ENCODE measurements at places on chromosomes 7 and 10.

GRCh38 chr7:152571068-152571467 is 104.9 kb downstream of the XRCC2 start:
- DNase-seq: no peak

- no peak for DNase-seq
Measured at GRCh38 chr10:83724471-83725241, 414.7 kb upstream of the GHITM start.

- no peak for DNase-seq
Measured at GRCh38 chr7:11274074-11274473, 300.4 kb downstream of the PHF14 start.

DNA sequence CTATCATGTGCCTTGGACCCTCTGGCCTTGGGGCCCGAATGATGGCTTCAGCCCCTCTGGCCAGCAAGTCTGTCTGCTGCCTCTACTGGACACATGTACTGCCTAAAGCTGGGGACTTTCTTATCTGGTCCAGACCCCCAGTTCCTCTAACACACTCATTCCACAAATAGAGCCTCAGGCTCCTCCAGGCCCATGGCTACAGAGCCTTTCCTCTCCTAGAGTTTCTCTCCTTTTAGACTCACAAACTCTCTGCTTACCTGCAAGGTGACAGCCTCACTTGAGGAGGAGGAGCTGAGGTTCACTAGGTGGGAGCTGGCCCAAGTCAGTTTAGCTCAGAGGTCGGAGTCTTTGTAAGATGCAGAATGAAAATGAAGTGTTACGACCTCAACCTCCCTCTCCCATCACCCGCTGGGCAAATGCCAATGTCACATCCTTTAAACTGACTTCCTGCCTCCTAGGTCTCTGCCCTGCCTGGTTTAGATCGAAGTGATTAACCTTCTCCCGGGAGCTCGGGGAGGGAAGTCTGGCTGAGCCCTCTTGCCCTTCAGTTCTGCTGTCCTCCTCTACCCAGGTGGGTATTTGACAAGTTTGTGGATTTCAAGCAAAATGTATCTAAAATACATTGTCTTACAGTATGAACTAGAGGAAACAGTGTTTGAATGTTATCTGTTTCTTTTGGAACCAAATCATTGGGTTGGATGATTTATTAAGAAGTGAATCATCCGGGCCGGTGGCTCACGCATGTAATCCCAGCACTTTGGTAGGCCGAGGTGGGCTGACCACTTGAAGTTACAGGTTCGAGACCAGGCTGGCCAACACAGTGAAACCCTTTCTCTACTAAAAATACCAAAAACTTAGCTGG is 71.9 kb upstream of the TNS3 start:
- DNase-seq: no peak

DNA sequence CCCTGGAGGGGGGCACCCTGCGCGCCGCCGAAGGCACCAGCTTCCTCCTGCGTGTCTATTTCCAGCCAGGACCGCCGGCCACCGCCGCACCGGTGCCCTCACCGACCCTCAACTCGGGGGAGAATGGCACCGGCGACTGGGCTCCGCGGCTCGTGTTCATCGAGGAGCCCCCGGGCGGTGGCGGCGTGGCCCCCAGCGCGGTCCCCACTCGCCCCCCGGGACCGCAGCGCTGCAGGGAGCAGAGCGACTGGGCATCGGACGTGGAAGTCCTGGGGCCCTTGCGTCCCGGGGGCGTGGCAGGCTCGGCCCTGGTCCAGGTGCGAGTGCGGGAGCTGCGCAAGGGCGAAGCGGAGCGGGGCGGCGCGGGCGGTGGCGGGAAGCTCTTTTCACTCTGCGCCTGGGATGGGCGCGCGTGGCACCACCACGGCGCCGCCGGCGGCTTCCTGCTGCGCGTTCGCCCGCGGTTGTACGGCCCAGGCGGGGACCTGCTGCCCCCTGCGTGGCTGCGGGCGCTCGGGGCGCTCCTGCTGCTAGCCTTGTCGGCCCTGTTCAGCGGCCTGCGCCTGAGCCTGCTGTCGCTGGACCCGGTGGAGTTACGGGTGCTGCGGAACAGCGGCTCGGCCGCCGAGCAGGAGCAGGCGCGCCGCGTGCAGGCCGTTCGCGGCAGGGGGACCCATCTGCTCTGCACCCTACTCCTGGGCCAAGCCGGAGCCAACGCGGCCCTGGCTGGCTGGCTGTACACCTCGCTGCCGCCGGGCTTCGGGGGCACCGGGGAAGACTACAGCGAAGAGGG is 594 bp downstream of the CNNM1 start:
- no peak for DNase-seq

DNA sequence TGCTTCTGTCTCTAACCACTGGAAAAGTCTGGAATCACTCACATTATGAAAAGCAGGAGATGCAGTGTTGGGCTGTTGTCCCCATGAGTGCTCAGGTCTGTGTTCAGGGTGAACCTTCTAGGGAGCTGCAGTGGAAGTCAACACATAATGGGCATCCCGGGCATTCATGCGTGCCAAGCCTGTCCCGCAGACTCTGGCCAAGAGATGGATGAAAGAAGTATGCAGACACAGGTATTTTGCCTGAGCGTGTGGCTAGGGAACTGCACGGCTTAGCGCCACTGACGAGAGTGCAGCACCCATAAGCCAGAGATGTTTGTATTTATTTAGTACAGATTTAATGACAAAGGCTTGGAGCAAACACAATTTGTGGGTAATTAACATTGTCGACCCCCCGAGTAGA is 84.7 kb downstream of the GPR26 start:
- DNase-seq: no peak

- peak; percentile 96 for DNase-seq
Measured at GRCh38 chr10:129870961-129871621, 93.0 kb downstream of the EBF3 start.

DNA sequence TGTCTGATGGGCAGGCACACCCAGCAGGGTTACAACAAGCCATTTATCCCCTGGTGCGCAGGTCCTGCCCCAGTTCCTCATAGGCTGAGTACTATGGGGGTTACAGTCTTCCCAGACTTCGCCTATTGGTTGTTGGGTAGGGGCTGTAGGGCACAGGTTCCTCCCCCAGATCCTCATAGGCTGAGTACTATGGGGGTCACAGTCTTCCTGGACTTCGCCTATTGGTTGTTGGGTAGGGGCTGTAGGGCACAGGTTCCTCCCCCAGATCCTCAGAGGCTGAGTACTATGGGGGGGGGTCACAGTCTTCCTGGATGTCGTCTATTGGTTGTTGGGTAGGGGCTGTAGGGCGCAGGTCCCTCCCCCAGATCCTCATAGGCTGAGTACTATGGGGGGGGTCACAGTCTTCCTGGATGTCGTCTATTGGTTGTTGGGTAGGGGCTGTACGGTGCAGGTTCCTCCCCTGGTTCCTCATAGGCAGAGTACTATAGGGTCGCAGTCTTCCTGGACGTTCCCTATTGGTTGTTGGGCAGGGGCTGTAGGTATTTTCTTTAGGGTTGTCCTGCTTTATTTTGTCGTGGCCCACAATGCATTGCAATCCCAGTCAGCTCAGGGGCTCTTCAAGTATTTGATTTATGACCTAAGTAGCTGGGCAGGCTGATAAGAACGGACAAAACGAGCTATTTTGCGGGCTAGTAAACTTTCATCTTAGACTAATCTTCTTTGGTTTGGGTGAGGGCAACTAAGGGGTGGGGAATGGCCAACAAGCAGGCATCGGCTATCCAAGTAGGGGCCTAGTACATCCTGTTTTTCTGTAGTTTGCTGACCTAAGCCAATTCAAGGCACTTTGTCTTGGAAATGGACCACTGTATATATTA is 3.4 kb downstream of the LRRC27 start:
- no peak for DNase-seq

- DNase-seq: no peak
Measured at GRCh38 chr7:8480527-8480926, 47.1 kb downstream of the NXPH1 start.

DNA sequence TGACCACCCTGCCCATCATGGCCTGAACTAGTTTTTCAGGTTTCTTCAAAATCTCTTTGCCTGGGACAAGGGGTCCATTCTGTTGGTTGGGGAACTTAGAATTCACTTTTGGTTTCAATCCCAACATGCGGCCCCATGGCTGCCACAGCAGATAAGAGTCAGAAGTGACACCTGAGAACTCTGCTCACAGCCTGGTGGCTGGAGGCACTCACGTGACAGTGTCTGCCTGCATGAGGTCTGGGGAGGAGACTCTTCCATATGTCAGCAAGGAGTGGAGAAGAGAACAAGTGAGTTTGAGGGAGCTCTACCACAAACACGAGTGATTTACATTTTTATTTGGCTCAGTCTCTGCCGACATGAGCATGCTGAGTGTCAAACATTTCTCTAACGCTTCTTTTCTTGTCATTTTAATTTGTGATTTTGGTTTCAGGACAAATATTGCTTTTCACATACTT is 370.4 kb downstream of the TNS3 start:
- no peak for DNase-seq

- DNase-seq: no peak
Measured at GRCh38 chr7:159020987-159021386, 123.7 kb downstream of the VIPR2 start.

GRCh38 chr10:61892961-61893360 is 8.5 kb upstream of the ARID5B start:
- no peak for DNase-seq

DNA sequence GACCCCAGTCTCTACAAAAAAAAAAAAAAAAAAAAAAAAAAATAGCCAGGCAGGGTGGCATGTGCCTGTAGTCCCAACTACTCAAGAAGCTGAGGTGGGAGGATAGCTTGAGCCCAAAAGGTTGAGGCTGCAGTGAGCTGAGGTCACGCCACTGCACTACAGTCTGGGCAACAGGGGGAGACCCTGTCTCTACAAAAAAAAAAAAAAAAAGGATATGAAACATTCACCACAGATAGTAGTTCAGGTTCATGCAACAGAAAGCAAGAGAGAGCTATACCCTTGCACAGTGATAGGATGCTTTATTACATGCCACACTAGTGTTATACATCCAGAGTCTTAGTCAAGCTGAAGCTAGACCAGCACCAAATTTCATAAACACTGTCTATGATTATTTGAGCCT is 148.4 kb upstream of the KAT6B start:
- no peak for DNase-seq

- DNase-seq: no peak
Measured at GRCh38 chr10:96465599-96465998, 48.1 kb downstream of the TLL2 start.

DNA sequence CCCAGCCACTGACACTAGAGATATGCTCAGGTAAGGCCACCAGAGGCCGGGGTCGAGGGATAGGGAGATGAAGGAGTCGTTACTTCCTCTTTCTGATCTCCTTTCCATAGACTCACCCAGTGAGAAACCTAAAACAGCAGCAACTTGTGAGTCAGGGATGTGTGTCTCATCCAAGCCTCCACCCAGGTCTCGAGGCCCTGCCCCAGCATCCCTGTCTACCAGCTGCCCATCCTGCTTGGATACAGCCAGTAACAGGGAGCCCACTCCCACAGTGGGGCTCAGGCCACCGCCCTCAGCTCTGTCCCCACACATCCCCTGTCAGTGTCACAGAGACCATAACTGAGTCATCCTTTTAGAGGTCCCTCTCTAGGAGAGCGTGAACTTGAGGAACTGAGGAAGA is 49.6 kb upstream of the CHST15 start:
- no peak for DNase-seq

GRCh38 chr7:135843214-135843613 is 94.6 kb upstream of the FAM180A start:
- DNase-seq: no peak

DNA sequence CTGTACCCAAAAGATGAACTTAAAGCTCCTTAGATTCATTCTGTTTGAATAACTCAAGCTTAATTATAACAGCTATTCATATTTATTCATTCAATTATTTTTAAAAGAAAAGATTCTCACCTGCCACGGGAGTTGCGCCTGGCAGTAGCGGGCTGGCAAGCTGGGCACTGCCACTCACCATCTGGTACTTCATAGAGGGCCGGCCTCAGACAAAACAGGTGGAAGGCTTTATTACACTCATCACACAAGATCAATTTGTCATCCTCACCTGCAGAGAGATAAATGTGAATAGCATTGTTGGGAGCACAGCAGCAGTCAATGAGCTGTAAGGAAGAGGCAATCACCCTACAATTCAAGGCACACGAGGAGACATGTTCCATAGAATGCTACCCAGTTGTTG is 15.8 kb downstream of the FZD9 start:
- DNase-seq: no peak

GRCh38 chr10:101817337-101818118 is 716 bp downstream of the OGA start:
- no peak for DNase-seq

- DNase-seq: no peak
Measured at GRCh38 chr10:14123139-14123538, 207.6 kb downstream of the FRMD4A start.

DNA sequence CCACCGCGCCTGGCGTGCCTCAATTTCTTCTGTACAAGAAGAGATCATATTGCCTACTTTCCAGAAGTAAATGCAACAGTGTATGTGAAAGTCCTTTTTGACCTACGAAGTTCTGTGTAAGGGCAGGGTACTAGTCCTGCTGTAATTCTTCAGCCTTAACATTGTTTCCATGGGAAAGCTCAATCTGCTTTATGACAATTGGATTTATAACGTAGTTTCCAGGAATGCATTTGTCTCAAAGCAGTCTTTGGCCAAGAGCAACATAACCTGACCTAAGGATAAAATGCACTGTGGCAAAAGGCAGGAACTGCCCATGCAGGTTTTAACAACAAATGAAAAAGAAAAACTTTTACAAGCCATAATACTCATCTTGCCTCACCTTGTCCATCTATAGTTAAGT is 108.1 kb upstream of the PODXL start:
- no peak for DNase-seq

GRCh38 chr10:101226491-101227428 is 2.5 kb downstream of the LBX1 start:
- DNase-seq: no peak

GRCh38 chr10:93473804-93474472 is 8.2 kb downstream of the MYOF start:
- DNase-seq: no peak

DNA sequence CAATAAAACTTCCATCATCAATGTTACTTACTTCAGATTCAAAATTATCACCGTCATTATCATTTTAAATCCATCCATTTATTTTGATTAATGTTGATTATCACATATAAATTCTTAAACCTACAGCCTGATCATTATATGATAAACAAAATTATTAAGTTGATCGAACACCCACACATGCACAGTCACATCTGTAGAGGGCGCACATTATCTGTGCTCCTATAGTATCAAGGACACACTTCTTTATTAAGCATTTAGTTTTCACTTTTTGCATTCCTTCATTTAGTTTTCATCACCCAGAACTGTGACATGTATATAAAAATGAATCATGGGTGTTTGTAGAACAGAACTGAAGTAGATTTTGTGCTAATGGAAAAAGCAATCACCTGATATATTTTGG is 26.2 kb upstream of the ZNF716 start:
- no peak for DNase-seq

Measured in DMS 273 treated with DMSO at 0.1 percent for 48 hours (cell line).